Epithelial cell of proximal tubule (primary cell): ENCODE measurements at places on chromosomes 13 and 19. TPM values are rescaled to one million over a fixed set of nuclear protein-coding genes. Genes with fewer than 3 reads are reported as not detected.

ZNF285 gene
- total RNA-seq: 1.5 and 2.7 TPM in 2 replicates

CYP4F8 gene
- total RNA-seq: not detected in 2 replicates

AKAP8 gene
- total RNA-seq: 14.1 and 23.8 TPM in 2 replicates

ANGPTL8 gene
- not detected in 2 replicates for total RNA-seq

CATSPERD gene
- 0.65 TPM in 1 of 2 replicates, not detected in the other for total RNA-seq

HIPK4 gene
- not detected in 2 replicates for total RNA-seq

ZNF154 gene
- total RNA-seq: 1.4 and 2.1 TPM in 2 replicates
